Activated CD4-positive, alpha-beta T cell treated with anti-CD3 and anti-CD28 coated beads, Interleukin-2, amount 50 U/mL, for 1 hour (primary cell): ENCODE measurements at places on chromosomes 12 and 14.

- DNase-seq = no peak
These were observed 30.6 kb upstream of the TMX1 start for GRCh38 chr14:51209457-51209856.

GRCh38 chr12:47854531-47854930 lies 34.8 kb upstream of the HDAC7 start:
- DNase-seq = no peak

GRCh38 chr14:19902409-19902808 lies 18.0 kb upstream of the OR4K5 start:
- DNase-seq = no peak

- no peak for DNase-seq
These were observed 50.4 kb downstream of the KCNK10 start for GRCh38 chr14:88272390-88273269.

- DNase-seq = no peak
These were observed 26.9 kb downstream of the FBXW8 start for GRCh38 chr12:116937640-116938039.

DNA sequence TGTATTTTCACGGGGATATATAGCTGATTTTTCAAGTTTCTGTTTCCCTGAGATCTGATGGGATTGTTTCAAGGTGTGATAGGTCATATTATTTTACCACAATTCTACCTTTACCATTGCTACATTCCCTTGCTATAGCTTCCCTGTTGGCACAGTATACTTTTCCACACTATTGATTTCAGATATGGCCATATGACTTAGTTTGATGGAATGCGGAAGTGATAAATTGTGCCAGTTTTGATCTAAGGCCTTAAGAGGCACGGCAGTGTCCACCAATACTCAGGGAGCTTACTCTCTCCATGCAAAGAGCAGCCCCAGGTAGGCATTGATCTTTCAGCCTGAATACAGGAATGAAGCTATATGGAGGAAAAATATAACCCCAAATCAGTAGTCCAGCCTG lies 315.7 kb downstream of the SLC16A7 start:
- DNase-seq = no peak

DNA sequence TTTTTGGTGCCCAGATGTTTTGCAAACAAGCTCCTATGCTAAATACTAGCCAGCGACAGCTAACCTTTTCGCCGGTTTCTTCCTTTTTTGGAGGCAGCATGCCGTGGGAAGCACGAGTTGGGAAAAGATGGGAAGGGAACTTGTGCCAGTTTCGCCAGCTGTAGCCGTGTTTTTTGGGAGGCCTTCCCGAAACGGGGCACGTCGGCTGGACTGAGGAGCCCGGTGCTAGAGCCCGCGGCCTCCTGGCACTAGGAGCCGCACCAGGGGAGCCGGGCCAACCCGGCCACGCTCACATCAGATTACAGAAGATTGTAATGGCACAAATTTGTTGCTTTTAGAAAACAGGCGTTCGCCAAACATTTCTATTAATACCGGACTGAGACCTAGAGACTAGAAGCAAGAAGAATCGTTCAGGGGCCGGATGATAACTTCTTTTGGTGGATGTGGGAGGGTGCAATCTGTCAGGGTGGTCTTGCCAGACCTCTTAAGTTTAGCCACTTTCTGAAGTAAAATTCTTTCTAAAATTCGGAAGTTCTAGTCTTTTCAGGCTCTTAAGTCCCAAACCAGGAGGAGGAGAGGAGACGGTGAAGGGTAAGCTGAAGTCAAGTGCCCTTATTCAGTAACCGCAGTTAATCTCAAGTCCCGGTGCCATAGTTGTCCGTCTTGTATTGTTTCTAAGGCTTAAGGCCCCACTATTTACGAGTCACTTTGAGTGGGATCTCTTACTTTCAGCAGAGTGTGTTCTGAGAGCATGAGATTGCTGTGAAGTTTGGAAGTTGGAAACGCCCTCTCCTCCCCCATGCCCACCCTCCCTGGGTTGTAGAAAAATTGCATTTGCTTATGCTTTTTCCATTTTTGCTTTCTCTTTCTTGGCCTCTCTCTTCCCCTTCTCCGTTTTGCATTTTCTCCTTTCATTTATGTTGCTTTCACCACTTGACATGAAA lies 1.3 kb downstream of the RASSF3 start:
- DNase-seq = peak; percentile 25

- no peak for DNase-seq
These were observed 39.1 kb downstream of the SPATA7 start for GRCh38 chr14:88424573-88424972.

DNA sequence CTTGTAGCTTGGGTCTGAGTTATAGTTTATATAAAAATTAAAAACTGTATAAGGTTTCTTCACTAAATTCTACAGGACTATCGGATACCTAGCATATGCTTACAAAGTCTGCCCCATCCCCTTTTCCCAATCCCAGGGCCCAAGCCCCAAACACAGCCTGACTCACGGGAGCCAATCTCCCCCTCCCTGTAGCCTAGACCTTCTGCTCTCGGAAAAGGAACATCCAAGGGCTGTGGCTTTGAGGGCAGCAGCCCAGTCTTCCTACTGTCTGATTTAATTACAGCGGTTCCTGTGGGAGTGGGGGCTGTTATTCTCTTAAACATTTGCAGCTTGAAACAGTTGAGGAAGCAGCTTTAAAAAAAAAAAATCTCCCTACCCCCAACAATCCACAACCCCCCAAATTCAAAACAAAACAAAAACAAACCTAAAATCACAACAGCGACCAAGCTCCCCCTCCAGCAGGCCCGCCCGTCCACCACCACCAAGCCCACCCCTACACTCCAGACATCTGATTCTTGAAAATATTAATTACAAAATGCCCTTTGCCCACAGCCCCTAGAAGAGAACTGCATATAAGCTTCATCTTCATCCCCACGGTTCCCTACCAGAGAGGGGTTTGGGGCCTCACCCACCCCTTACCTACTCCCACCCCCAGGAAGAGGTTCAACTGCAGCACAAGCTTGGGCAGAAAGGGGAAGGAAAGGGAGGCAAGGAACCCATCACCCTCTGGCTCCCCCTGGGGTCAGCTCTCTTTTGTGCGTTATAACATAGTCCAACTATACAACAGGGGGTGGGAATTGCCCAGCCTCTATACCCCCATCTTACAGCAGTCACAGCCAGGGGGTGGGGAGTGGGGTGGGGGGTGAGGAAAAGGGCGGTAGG lies 1.1 kb upstream of the PRKAG1 start:
- peak; percentile 47 for DNase-seq

DNA sequence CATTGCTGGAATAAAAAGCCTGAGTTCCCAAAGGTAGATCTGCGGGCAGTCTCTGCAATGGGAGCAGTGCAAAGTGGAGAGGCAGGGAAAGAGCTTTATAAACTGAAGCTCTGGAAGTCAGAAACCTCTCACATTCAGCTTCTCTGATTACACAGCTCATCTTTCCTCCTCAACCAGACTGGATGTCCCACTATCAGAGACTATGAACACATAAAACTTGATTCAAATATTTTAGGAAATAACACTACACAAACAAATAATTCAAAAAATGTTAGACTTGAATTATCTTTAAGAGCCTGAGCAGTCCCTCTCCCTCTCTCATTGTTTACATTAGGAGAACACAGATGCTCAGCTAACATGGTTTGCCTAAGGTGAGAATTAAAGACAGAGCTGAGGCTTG lies 72.9 kb downstream of the DENND5B start:
- DNase-seq = no peak

DNA sequence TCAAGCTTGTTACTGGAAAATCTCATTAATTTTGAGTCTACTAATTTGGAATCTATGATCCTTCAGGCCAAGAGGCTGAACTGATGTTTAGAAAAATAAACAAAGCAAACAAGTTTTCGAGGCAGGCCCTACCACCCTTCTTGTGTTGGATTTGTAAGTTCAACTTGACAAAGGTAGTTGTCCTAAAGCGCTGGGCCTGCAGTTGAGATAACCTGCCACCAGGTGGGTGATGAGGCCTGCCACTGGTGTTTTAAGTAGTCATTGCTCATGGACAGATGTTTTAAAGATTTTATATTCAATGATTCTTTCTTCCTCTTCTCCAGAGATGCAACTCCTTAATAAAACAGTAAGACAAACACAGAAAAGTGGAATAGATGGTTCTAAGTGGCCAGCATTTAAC lies 19.4 kb downstream of the ACVRL1 start:
- peak; percentile 56 for DNase-seq

DNA sequence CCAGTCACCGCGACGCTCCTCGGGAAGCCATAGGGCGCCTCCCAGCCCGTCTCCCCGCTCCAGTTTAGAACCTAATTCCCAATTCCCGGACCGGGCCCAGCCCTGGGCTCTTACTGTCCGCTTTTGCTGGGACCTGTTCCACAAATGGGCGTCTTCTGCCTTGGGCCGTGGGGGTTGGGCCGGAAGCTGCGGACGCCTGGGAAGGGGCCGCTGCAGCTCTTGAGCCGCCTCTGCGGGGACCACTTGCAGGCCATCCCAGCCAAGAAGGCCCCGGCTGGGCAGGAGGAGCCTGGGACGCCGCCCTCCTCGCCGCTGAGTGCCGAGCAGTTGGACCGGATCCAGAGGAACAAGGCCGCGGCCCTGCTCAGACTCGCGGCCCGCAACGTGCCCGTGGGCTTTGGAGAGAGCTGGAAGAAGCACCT lies 797 bp downstream of the UNG start:
- no peak for DNase-seq

GRCh38 chr14:88245321-88245720 lies 77.7 kb downstream of the KCNK10 start:
- DNase-seq = no peak

DNA sequence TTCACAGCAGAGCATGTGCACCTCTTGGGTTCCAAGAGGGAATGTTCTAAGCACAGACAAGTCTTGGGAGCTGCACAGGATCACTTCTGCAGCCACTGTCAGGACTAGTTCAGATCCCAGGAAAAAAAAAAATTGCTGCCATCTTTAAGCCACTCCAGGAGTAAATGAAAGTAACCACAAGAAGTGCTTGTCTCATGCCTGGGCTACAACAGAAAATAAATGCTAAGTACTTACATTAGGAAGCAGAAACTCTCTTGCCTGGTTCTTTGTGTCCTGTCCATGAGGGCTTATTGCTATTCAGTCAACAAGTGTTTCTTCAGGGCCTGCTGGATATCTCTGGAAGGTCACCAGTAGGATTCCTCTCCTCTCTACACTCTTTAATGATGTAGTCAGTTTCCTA lies 176.1 kb downstream of the KTN1 start:
- DNase-seq = no peak

DNA sequence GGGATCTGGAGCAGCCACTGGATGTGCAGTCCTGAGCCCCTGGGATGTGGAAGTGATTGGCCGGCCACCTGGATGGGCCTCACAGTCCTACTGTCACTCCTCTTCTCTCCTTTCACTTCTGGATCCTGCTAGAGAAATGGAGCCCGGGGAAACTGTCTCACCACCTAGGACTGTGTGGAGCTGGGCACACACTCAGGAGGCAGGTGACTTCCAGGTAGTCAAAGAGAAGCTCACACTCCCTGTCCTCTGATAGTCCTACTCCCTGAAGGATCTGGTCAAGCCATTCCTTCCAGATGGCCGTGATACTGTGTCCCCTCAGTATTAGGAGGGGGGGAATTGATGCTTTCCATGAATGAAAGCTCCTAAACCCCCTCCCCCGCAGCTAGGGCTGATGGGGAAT lies 201.1 kb downstream of the ZFP36L1 start:
- DNase-seq = no peak

DNA sequence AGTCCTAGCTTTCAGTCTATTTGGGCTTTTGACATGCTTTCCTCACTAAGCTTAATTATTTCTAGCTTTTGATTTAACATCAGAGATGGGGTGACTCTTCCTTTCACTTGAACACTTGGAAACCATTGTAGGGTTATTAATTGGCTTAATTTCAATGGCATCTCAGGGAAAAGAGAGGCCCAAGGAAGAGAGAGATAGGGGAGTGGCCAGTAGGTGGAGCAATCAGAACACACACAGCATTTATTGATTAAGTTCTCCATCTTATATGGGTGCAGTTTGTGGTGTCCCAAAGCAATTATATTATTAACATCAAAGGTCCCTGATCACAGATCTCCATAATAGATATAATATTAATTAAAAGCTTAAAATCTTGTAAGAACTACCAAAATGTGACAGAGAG lies 1466.1 kb upstream of the SEL1L start:
- no peak for DNase-seq

- DNase-seq = no peak
These were observed 31.5 kb downstream of the ABCB9 start for GRCh38 chr12:122934722-122935121.

DNA sequence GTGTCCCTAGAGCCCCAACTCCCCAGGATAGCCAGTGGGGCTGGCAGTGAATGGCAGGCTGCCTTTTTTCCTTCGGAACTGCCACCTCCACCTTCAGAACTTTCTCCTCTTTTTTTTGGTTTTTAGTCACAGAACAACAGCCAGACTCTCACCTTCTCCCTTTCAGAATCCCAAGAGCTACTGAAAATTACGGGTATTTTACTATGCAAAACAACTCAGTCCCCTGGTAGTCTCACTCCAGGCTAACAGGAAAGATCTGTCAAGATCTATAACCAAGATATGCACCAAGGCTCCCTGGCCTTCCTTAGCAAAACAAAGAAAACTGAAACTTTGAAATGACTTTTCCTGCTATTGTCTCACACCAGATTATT lies 12.5 kb downstream of the PLEKHG6 start:
- DNase-seq = no peak

DNA sequence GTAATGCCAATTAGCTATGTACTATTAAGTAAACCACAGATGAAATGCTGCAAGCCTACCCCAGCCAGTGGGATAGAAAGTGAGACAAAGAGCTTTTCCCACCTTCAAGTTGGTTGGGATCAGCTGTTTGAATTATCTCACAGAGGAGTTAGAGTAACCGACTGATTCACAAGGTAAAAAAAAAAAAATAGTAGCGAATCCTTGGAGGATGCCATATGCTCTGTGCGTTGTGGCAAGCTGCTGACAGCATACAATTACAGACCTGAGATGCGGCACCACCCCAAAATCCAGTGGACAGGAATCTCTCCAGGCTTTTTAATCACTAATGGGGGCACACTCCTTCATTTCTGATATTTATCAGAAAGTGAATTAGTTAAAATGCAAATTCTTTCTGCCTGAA lies 157.0 kb upstream of the RMST start:
- DNase-seq = no peak

DNA sequence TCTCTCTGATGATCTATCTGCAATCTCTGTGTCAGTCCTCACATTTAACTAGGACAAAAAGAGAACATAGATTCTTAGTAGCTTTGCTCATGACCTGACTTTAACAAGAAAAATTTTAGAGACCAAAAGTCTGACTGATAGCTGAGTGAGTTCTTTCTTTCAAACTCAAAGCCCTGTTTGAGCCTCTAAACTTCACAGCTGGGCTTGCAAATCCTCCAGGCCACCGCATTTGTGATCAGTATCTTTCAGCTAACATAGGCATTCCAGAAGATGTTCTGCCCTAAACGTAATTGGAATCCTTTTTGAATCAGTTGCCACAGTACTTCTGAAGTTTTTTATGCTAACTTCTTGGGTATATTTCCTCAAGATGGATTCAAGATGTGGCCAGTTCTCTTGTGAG lies 459.0 kb downstream of the DPF3 start:
- DNase-seq = no peak
